Activated T-helper 1 cell treated with Interleukin-2 at 50 U/mL for 16 hours (primary cell): ENCODE measurements at places on chromosomes 5 and 9.

DNA sequence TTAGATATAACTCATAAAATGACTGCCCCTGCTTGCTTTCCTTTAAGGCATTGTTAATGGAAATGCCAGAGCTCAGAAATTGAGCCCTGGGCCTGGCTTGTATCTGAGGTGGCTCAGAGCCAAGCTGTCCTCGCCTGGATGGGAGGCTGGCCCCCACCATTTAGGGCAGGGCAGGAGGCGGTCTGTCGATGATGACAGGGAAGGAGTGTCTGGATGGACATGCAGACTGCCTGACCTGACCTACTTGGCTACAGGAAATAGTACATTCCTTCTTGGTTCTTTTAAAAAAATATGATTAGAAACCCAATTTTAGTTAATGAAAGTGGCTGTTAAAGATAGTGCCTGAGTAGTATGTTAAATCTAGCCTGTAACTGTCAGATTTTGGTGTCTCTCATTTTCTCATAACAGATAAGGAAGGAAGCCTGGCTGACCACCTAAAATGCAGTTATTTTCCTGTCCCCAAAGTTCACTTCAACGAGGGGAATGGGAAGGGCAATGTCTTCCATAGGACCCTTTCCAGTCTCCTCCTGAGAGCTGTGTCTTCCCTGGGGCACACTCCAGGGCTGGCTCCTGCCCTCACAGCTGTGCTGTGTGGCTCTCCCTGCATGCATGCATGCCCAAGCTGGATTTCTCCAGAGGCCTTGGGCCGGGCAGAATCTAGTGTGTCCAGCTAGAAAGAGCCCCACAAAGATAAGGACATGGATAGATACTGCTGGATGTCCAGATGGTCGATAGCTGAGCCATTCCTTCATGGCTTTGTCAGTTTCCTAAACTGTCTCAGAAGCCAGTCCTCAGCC lies 42.3 kb downstream of the MACROH2A1 start:
- no peak for DNase-seq

DNA sequence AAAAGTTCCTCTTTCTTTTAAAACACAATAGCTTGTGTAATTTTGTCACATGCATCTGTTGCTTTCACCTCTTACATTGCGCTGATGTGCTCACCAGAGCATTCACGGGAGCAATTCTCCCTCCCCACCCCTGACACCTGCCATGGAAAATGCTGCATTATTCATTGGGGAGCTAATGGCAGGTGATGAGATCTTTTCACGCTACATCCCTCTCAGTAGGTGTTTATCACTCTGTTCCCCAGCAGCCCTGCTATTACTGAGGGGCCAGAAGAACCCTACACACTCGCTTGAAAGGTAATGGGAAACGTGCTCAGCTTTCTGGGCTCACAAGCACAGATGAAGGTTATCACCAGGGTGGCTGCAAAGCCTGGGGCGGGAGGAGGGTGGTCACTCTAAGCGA lies 398.0 kb downstream of the PSAT1 start:
- no peak for DNase-seq

DNA sequence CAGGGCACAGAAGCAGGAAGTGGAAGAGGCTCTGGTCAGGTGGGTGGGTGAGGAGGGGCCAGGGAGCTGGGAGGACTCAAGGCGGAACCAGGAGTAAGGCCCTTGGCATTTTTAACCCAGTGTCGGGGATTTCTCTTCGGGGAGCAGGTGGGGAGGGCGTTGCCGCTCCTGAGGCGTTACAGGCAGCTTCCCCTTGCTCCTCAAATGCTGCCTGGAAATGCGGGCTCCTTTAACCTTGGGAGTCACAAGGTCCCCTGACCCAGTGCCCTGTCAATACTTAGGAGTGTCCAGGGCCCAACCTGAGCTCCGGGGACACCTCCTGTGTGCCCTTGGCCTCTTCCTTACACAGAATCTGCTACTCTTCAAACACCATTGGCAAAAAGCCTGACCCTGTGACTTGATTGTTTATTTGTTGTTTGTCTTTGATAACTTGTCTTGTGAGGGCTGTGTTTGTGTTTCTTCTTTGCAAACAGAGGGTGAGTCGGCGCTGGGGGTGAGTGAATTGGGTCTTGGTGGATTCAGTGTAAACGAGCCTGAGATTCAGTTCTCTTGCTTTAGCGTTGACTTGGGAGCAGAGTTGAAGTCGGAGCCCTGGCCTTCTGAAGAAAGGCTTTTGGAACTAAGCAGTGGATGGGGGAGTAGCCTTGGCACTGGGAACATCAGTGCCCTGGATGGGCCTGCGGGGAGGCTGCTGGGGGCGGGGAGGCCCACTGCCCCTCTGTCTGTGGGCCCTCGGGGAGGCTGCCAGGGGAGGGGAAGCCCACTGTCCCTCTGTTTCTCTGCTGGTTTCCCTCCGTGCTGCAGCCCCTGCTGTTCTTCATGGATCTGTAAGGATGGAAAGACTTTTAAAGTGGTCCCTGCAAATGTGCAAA lies 300.7 kb upstream of the IRX4 start:
- DNase-seq: no peak

DNA sequence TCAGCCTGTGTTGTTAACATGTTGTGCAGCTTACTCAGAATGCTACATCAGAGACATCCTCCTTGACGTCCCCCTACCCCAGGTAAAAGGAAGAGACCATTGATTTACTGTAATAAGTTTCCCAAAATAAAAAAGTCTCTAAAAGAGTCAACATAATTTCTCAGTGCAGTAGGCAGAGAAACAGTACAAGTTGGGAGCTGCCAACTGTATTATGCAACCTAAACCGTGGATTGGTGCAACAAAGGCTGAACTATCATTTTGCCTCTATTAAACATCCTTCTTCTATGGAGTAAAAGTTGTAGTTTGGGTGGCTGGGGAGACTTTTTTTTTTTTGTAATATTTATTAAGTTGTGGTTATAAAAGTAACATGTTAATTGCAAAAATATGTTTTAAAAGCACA lies 208.0 kb downstream of the NR3C1 start:
- DNase-seq: no peak

- no peak for DNase-seq
These were observed 176.1 kb upstream of the RASEF start for GRCh38 chr9:83238871-83239640.

DNA sequence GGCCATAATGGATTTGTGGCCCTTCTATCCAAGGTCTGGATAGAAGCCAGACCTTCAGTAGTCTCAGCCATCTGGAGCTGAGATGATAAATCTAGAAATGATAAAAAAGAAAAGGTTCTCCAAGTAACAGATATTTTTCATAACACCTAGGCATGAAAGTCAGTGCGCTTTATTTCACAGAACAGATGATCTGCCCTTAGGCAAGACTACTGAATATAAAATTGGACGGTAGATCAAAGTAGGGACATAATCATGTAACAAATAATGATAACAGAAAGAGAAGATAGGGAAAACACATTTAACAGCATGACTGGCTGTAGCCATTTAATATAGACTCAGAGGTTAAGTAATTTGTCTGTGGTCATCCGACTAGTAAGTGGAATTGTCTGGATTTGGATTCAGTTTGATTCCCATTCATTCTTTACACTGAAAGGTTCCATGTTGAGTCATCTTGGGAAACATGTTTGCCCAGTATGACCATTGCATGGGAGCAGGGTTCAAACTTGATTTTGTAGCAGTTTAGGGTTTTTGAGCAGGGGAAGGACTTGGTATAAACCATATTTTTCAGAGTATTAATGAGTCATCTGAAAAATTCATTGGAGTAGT lies 4.1 kb upstream of the CAVIN4 start:
- DNase-seq: no peak

DNA sequence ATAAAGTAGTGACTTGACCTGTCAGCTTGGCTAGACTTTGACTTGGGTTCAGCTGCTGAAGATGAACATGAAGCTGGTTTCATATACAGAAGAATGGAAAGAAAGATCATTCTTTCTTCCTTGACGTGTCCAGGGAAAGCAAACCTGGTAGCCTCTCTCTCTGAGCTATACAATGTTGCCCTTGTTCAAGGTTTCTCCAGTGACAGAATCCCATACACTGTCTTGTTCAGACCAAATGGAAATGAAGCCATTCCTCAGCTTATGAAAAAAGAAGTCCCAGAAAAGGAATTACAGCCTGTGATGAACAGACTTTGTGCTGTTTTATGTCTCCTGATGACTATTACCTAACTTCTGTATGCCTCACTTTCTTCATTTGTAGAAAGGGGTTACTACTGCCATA lies 349.8 kb upstream of the KLF4 start:
- no peak for DNase-seq

DNA sequence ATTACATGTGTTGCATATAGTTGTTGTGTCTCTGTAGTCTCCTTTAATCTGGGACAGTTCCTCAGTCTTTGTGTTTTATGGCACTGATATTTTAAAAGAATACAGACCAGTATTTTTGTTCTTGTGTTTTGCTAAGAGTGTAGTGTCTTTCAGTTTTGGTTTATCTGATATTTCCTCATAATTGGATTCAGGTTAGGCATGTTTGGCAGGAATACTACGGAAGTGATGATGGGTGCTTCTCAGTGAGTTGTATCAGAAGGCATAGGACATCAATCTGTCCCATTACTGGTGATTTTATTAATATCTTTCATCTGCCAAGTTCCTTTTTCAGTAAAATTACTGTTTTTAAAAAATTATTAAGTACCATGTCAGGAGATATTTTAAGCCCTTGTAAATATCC lies 212.9 kb downstream of the ARHGEF28 start:
- DNase-seq: no peak

GRCh38 chr5:123220621-123221146 lies 131.6 kb downstream of the PRDM6 start:
- no peak for DNase-seq

DNA sequence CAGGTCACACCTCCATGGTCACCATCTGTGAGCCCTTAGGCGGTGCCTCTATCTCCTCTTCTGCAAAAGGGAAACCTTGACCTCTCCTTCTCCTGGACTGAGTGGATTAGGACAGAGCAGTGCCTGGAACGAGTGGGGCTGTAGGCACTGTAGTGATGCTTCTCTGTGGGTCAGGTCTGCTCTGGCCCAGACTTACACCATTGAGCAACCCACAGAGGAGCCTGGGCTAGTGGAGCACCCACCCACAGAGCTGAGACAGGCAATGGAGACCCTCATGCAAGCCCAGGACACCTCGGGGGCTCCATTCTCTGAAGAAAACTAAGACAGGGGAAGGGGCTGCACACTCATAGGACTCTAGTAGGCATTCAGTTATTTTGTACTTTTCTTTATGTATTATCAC lies 400.6 kb downstream of the GADD45G start:
- no peak for DNase-seq

- no peak for DNase-seq
These were observed 102.4 kb downstream of the NDFIP1 start for GRCh38 chr5:142210864-142211412.

DNA sequence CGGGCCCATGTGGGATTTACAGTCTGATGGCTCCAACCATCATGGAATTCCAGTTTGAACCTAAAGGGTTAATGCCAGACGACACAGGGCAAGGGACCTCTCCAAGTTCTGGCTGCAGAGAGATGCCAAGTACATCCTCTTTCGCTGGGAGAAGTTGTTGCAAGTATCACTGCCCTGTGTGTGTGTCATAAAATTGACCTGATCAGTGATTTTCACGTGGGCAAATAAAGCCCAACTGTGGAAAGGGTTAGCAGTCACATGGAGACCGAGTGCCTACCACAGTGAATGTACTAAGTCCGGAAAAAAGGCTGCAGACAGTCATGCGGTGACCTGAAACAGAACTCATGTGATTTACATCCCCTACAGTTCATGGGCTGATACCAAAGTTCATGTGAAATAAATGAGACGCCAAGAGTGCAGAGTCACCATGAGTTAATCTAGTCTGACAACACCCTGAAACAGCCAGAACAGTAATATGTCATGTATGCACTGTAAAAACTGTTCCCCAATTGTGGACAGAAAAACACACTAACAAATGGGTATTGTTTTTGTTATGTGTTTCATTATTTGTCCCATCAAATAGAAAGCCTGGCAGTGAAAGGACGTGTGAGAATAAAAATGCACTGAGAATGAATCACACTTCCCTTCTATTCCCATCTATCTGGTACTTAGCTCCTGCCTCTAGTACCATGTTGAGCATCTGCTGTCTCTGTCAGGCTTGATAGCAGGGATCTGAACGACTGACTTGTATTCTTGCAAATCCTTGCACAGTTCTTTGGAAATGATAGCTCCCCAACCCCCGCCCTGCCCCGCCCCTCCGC lies 115.7 kb downstream of the SUSD1 start:
- DNase-seq: no peak

DNA sequence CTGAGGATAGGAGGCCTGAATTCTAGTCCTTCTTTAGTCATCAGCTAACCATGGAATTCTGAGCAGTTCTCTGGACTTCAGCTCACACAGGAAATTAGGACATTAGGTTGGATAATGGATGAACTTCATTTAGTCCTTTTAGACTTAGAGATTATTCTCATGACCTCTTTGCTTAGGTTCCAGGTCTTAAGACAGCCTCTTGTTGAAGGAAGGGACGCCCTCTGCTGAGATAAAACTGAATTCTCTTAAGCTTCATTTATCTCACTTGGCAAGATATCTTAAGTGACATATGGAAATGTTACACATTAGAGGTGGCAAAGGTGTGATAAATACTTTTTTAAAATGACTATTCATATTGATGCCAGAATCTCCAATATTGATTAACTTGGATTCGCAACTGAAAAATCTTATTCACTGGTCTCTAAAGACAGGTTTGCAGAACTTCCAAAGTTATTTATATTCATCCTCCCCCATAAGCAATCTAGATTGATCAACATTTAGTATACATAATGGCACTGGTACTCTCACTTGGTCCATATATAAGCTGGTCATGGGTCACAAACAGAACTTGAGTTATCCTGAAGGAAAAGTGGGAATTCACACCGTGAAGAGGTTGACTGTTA lies 16.9 kb upstream of the ZNF366 start:
- DNase-seq: no peak

DNA sequence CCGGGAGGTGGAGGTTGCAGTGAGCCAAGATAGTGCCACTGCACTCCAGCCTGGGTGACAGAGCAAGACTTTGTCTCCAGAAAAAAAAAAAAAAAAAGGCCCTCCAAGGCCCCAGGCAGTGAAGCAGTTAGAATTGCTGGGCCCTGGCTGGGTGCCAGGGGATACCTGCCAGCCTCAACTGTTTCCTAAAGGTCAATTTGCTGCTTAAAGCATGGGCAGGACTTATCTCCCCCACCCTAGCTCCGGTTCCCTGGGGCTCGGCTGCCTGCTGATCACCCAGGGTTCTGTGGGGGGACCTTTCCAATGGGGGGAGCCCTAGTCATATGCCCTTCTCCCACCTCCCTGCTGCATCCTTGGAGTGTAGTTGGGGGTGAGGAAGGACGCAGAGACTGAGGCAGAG lies 25.7 kb downstream of the NCS1 start:
- no peak for DNase-seq

DNA sequence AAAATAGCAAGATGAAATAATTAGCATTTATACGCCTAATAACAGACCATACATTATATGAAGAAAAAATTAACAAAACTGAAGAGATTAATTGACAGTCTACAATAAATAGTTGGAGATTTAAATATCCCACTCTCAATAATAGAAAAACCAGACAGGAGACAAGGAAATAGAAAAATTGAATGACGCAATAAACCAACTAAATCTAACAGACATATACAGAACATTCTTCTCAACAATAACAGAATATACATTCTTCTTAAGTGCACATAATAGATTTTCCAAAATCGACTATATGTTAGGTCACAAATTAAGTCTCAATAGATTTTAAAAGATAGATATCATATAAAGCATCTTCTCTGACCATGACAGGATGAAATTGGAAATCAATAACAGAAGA lies 25.6 kb upstream of the RNF180 start:
- DNase-seq: no peak
